ENCODE measurements at places on chromosomes 3 and 15. TPM values are rescaled to one million over a fixed set of nuclear protein-coding genes. Genes with fewer than 3 reads are reported as not detected.

The ULK3 gene
- 37.8 TPM for total RNA-seq

The SLCO3A1 gene
- 29.5 TPM for total RNA-seq

The SCN11A gene
- not detected for total RNA-seq

The SLC15A2 gene
- total RNA-seq: 0.75 TPM

The NEDD4 gene
- total RNA-seq: 2.6 TPM

- DNase-seq: no peak
- H3K36me3 ChIP-seq: peaks cover 24% of the 10 kb centered on the region
- peak overlapping the region; percentile 97 for H3K27ac ChIP-seq
- peak overlapping the region; percentile 80 for H3K4me3 ChIP-seq
- peaks cover 21% of the 10 kb centered on the region for H3K4me1 ChIP-seq
These were observed 25.8 kb upstream of the MTHFS start for GRCh38 chr15:79922512-79923078.

GRCh38 chr3:107884719-107885460 is 205.9 kb downstream of the CD47 start:
- H3K4me3 ChIP-seq: no peak overlapping the region
- no peak overlapping the region for H3K27ac ChIP-seq
- H3K4me1 ChIP-seq: no peaks in the 10 kb centered on the region
- no peaks in the 10 kb centered on the region for H3K27me3 ChIP-seq
- no peak for DNase-seq

DNA sequence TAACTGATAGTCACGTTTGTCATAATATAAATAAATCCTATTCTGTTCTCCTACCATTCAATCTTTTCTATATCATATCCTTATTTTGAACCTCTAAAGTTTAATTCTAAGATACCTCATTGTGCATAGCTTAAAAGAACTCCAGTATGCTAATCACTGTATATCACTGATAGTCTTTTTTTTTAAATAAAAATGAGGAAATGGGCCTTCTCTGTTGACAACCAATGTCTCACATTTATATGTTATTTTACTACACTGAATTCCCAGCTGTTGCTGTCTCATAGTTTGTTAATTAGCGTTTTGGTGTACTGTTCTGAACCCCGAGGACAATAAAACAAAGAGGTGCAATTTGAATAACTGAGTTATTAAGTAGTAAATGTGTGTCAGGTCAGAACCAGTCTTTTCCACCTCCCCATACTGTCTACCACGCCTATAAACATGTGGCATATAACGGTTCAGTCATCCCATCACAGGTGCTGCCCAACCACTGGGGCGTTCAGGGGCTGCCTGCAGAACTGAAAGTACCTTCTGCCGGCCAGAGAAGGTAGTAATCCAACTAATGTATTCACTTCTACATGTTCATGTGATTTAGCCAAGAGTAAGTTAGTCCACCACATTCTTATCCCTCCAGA is 14.9 kb downstream of the CBLB start:
- peaks cover 53% of the 10 kb centered on the region for H3K36me3 ChIP-seq
- no peaks in the 10 kb centered on the region for H3K27me3 ChIP-seq
- H3K4me3 ChIP-seq: no peak overlapping the region

GRCh38 chr15:66285533-66286280 is 7.7 kb upstream of the DIS3L start:
- H3K4me1 ChIP-seq: peaks cover 6% of the 10 kb centered on the region
- H3K4me3 ChIP-seq: no peak overlapping the region
- no peaks in the 10 kb centered on the region for H3K27me3 ChIP-seq

GRCh38 chr15:73270366-73271097 is 98.2 kb downstream of the HCN4 start:
- DNase-seq: no peak
- no peak overlapping the region for H3K4me3 ChIP-seq
- no peak overlapping the region for H3K27ac ChIP-seq
- no peaks in the 10 kb centered on the region for H3K27me3 ChIP-seq
- no peaks in the 10 kb centered on the region for H3K4me1 ChIP-seq

GRCh38 chr15:91369823-91370222 is 269.8 kb downstream of the SV2B start:
- H3K4me3 ChIP-seq: no peak overlapping the region
- H3K27me3 ChIP-seq: no peaks in the 10 kb centered on the region
- no peaks in the 10 kb centered on the region for H3K36me3 ChIP-seq
- no peak for DNase-seq
- no peak overlapping the region for H3K27ac ChIP-seq

GRCh38 chr15:50113992-50114780 is 4.8 kb downstream of the ATP8B4 start:
- H3K4me3 ChIP-seq: no peak overlapping the region
- DNase-seq: no peak
- H3K27me3 ChIP-seq: no peaks in the 10 kb centered on the region
- H3K36me3 ChIP-seq: no peaks in the 10 kb centered on the region

GRCh38 chr3:46102780-46103130 is 75.5 kb upstream of the XCR1 start:
- DNase-seq: no peak
- H3K27me3 ChIP-seq: no peaks in the 10 kb centered on the region
- no peak overlapping the region for H3K27ac ChIP-seq
- H3K4me1 ChIP-seq: peaks cover 27% of the 10 kb centered on the region
- H3K36me3 ChIP-seq: no peaks in the 10 kb centered on the region

DNA sequence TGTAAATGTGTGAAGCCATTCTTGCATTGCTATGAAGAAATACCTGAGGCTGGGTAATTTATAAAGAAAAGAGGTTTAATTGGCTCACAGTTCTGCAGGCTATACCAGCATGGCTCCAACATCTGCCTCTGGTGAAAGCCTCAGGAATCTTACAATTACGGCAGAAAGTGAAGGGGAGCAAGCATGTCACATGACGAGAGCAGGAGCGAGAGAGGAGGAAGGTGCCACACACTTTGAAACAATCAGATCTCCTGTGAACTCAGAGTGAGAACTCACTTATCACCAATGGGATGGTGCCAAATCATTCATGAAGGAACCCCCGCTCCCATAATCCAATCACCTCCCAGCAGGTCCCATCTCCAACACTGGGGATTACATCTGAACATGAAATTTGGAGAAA is 213.6 kb upstream of the TSC22D2 start:
- DNase-seq: no peak
- no peak overlapping the region for H3K27ac ChIP-seq
- no peaks in the 10 kb centered on the region for H3K4me1 ChIP-seq
- H3K27me3 ChIP-seq: peaks cover 18% of the 10 kb centered on the region
- H3K36me3 ChIP-seq: no peaks in the 10 kb centered on the region
- H3K4me3 ChIP-seq: no peak overlapping the region

- no peaks in the 10 kb centered on the region for H3K4me1 ChIP-seq
- no peak overlapping the region for H3K27ac ChIP-seq
- H3K36me3 ChIP-seq: no peaks in the 10 kb centered on the region
- no peak for DNase-seq
- no peaks in the 10 kb centered on the region for H3K27me3 ChIP-seq
- H3K4me3 ChIP-seq: no peak overlapping the region
These were observed 18.7 kb downstream of the TMPRSS7 start for GRCh38 chr3:112053229-112053628.

DNA sequence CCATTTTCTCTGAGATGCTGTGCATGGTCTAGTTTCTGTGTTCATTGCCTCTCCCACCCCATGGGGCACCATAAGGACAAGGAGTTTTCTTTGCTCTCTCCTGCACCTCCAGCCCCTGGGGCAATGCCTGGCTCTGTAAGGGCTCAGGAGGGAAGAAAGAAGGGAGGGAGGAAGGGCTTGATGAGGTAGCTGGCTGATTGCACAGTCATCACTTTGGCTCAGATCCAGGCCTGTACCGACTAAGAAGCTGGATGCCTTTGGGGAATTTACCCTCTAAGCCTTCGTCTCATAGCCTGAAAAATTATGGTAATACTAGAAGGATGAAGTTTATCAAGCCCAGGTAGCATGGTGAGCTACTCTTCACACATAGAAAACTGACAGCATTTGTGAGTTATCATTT is 382.9 kb downstream of the GABRG3 start:
- DNase-seq: no peak
- H3K4me1 ChIP-seq: no peaks in the 10 kb centered on the region
- H3K27ac ChIP-seq: no peak overlapping the region
- H3K36me3 ChIP-seq: no peaks in the 10 kb centered on the region
- H3K4me3 ChIP-seq: no peak overlapping the region

DNA sequence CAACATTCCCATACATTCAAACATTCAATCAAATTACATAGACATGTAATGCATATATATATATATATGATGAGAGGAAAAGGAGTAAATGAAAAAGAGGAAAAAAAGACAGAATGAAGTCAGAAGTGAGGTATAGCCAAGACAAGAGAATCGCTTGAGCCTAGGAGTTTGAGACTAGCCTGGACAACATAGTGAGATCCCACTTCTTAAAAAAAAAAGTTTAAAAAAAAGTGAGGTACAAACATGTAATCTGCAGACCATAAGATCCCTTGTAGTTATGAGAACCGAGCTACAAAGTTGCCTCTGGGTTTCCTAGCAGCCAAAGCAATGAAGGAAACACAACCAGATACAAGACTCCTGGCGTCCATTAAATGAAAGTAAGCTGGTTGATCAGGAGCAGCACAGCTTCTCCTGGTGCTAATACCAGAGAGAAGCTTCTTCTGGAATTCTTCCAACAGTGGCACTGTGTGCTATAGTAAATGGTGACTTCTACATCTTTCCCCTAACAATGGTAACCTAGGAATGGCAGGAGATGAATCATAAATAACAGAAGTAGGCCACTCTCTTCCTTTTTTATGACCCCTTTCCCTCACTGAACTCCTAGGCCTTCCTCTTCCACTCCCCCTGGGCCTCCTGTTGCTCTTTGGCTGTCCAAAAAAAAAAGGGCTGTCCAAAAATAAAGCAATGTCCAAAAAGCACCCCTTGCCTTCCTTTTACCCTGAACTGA is 3.5 kb downstream of the KCNMB3 start:
- H3K36me3 ChIP-seq: no peaks in the 10 kb centered on the region
- H3K4me3 ChIP-seq: no peak overlapping the region
- no peak overlapping the region for H3K27ac ChIP-seq
- no peak for DNase-seq

GRCh38 chr15:74316141-74316540 is 51.3 kb downstream of the CYP11A1 start:
- no peaks in the 10 kb centered on the region for H3K36me3 ChIP-seq
- no peak overlapping the region for H3K27ac ChIP-seq
- H3K4me3 ChIP-seq: no peak overlapping the region
- DNase-seq: no peak
- peaks cover 27% of the 10 kb centered on the region for H3K4me1 ChIP-seq
- no peaks in the 10 kb centered on the region for H3K27me3 ChIP-seq

DNA sequence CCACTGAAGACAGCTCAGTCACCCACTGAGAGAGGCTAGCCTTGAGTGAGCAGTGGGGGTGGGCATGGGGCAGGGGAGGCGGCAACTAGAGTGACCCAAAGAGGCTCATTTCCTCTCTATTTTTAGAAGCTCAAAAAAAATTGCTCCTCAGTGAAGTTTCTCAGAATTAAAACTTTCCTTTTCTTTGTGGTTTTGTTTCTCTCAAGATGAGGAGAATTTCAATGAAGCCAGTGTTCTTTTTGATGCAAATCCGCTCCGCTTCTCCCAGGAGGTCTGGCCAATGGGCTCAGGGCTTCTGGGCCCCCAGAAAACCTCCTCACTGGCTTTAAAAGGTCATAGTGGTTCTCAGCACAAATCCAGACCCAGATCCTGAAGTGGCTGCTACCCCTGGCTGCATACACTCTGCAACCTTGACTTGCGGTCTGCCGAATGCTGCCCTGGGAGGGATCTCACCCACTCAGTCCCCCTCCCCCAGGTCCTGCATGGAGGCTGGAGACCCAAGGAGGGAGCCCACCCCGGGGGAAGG is at the start of gene ACSBG1:
TSS of gene ACSBG1 (minus strand) at position 51 of the 526 bp plus-strand sequence. CDS start 64 bp downstream, outside the sequence.
- no peaks in the 10 kb centered on the region for H3K4me1 ChIP-seq
- H3K27ac ChIP-seq: no peak within 1 kb of the TSS
- DNase-seq: no peak

DNA sequence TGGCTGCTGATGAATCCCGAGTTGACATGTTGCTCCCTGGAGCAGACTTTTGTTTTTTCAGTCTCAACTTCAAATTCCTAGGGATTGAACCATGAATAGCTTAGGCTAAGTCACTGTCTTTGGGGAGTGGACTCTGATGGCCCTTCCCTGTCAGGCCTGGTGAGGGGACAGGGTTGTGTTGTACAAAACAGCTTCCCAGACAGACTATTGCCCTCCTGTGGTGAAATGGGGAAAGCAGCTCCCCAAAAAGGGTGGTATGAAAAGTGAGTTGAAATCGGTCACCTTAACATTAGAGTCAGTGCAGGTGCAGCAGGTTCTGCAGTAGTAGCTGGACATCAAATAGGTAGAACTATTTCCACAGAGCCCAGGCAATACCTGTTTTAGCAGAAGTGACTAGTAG is 775.6 kb downstream of the ROBO2 start:
- DNase-seq: no peak
- H3K4me1 ChIP-seq: no peaks in the 10 kb centered on the region
- no peak overlapping the region for H3K4me3 ChIP-seq
- H3K27ac ChIP-seq: no peak overlapping the region

- H3K36me3 ChIP-seq: peaks cover 9% of the 10 kb centered on the region
- no peak for DNase-seq
- H3K27me3 ChIP-seq: no peaks in the 10 kb centered on the region
- no peaks in the 10 kb centered on the region for H3K4me1 ChIP-seq
- H3K27ac ChIP-seq: no peak overlapping the region
These were observed 18.8 kb upstream of the CELF6 start for GRCh38 chr15:72338617-72339321.

- peaks cover 32% of the 10 kb centered on the region for H3K36me3 ChIP-seq
- no peak for DNase-seq
- H3K27me3 ChIP-seq: no peaks in the 10 kb centered on the region
- H3K4me1 ChIP-seq: no peaks in the 10 kb centered on the region
These were observed 15.6 kb downstream of the EOGT start for GRCh38 chr3:68997887-68998286.

DNA sequence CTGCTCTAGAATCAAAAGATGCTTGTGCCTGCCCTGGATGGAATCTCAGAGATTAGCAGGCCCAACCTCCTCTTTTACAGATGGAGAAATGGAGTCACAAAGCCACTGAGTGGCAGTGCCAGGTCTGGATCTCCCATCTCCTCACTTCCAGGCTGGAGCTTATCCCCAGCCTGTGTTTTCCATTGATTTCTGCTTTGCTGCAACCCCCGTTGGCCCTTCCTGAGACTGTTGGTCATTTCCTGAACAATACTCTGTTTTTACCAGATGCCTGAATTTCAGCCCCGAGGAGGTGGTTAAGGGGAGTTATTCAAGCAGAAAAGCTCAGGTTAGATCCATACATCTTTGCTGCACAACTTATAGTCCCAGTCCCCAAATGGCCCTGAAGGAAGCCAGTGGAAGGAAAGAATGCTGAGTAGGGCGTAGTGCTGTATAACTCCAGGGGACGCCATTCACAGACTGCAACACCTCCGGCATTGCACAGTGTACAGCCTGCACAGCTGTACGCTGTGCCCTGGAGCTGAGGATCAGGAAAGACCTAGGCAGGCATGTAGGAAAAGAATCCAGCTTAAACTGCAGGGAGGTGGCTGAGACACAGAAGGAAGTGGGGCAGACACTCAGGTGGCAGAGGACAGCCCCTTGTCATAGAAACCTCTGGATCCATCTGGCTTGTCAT is 77.5 kb downstream of the RPLP1 start:
- no peak overlapping the region for H3K4me3 ChIP-seq
- no peak for DNase-seq

DNA sequence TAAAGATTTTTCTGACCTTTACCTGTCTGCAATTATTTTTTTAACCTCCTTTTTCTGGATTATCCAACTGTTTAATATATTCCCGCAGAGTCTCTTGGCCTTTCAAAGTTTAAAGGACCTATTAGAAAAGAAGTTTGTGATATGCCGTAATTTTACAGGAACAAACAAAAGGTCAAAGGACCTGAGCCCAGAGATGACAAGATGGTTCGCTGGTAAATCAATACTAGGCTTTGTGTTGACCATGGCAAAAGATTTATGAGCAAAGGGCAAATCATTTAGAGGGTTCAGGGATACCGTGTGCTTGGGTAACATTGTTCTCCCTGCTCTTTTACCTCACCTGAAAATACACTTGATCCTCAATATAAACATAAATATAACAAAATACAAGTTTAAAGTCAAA is 923.5 kb downstream of the ROBO1 start:
- no peaks in the 10 kb centered on the region for H3K4me1 ChIP-seq
- no peaks in the 10 kb centered on the region for H3K27me3 ChIP-seq
- no peak overlapping the region for H3K4me3 ChIP-seq
- DNase-seq: no peak
